ENCODE measurements at places on chromosomes 13 and 19.

- no peak for DNase-seq
These were observed 39.6 kb downstream of the C1QTNF9 start for GRCh38 chr13:24348797-24349515.

DNA sequence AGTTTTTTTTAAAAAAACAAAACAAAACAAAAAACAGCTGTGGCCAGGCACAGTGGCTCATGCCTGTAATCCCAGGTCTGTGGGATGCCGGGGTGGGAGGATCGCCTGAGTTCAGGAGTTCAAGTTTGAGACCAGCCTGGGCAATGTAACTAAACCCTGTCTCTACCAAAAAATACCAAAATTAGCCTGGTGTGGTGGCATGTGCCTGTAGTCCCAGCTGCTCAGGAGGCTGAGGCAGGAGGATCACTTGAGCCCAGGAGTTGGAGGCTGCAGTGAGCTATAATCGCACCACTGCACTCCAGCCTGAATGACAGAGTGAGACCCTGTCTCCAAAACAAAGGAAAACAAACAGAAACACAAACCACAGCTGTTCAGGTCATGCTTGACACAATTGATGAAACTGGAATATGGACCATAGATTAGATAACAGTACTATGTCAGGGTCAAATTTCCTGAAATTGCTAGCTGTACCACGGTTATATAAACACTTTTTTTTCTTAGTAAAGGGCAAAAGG is 6.9 kb upstream of the ANGPTL4 start:
- DNase-seq = no peak

DNA sequence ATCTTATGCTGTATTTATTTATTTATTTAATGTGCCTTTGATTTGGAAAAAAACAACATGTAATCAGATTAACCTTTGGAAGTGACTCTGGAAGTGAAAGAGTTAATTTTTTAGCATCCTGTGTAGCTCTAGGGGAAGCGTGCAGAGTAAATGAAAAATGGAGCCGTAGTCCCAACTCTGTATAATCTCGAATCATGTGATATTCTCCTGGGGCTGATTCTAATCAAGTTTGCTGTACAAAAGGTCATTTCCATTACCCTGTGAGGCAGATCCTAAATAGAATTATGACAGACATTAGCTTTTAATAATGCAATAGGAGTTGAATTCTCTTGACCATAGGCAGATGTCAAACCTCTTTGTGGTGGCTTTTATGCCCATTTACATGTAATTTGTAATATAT is 238.6 kb upstream of the CSNK1A1L start:
- DNase-seq = no peak

DNA sequence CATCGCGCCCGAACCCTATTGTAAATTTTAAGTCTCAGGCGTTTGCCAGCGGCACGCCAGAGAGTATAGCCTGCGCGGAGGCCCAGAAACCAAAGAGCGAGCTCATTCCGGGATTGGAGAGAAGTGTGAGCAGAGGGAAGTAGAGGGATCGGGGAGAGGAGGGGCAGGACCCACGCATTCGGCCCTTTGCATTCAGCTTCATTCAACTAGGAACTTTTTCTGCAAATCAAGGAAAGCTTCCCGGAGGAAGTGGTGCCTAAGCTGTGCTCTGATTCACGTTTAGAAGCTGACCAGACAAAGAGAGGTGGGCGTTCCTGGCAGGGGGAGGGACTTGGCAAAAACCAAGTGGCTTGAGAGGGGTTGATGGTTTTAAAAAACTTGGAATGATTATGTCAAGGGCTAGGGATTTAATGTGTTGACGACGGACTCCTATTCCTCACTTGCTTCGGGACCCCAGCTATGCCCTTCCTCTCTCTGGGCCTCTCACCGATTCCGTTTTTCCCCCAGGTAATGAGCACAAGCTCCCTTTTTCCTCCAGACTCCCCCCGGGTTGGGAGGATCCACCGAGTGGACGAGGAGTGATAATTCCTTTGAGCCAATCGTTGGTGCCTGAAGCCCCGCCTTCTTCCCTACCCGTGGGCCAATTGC is 811 bp upstream of the PRMT1 start:
- no peak for DNase-seq

DNA sequence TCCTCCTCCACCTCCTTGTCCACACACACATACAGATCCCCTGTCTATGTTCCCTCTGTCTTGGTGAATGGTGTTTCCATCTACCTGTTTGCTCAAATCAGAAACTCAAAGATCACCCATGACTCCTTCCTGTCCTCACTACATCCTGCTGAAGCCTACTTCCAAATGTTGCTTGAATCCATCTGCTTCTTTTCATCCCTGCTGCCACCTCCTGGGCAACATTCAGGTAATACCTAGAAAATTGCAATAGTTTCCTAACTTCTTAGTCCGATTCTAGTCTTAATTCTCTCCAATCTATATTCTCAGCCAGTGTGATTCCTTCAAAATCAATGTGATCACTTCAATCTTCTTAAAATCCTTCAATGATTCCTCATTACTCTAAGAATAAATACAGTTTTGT is 155.5 kb upstream of the STARD13 start:
- DNase-seq = no peak

DNA sequence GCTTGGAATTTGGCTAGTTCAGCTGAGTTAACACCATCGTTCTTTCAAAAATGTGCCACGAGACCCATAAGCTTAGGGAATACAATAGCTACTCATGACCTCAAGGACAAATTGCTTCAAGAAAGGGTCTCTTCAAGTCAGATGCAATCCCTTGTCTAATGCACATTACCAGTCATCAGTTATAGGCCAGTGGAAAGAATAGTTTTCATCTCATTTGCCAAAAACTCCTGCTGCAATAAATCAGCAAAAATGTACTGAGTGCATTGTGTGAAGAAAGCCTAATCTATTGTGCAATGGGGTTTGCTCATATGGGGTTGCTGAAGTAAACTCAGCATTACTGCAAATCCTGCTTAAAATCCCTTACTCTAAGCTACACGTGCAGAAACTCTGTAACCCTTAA is 208.3 kb upstream of the NBEA start:
- no peak for DNase-seq

- DNase-seq = no peak
These were observed 16.4 kb downstream of the CCDC124 start for GRCh38 chr19:17948931-17949930.

- DNase-seq = no peak
These were observed 2118.0 kb downstream of the PCDH9 start for GRCh38 chr13:65112123-65112522.

DNA sequence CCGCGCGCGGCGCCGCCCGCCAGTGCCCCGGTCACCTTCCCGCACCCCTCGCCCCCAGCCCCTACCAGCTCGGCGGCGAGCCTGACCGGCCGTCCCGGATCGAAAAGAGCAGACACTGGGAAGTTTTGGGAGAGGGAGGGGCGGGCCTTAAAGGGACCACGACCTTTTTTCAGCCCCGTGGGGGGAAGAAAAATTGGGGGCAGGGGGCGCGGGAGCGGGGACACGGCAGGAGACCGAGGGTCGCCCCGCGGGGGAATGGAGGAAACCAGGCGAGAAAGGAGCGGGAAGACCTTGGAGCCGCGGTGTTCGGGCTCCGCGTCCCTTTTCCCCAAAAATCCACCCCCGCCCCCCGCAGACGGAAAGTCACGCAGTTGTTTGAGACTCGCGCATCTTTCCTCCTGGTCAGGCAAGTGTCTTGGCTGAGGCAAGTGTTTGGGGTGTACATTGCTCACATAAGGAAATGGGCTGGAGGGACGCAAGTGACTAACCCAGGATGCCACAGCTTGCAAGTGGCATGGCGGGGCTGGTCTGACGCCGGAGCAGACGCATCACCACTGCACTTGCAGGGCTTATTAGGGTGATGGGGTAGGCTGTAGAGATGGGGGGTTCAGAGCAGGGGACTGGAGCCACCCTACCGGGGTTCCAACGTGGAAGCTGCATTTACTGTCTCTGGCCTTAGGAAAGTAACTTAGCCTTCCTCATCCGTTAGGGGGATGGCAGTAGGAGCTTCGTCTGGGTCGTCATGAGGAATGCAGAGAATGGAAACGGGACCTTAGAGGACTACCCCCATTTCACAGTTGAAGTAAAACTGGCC is 2.7 kb upstream of the HNRNPL start:
- DNase-seq = peak; percentile 36

DNA sequence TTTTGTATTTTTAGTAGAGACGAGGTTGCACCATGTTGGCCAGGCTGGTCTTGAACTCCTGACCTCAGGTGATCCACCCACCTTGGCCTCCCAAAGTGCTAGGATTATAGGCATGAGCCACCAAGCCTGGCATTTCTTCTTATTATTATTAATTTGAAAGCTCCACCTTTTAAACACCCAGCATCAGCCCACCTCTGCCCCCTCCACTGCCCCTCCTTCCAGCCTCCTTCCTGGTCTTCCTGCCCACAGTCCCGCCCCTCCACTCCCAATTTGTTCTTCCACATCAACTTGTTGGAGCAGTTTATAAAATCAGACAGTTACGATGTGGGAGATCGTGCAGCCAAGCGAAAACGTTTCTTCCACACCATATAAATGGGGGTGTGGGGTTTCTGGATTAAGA is 7.8 kb upstream of the CLIP3 start:
- DNase-seq = no peak

DNA sequence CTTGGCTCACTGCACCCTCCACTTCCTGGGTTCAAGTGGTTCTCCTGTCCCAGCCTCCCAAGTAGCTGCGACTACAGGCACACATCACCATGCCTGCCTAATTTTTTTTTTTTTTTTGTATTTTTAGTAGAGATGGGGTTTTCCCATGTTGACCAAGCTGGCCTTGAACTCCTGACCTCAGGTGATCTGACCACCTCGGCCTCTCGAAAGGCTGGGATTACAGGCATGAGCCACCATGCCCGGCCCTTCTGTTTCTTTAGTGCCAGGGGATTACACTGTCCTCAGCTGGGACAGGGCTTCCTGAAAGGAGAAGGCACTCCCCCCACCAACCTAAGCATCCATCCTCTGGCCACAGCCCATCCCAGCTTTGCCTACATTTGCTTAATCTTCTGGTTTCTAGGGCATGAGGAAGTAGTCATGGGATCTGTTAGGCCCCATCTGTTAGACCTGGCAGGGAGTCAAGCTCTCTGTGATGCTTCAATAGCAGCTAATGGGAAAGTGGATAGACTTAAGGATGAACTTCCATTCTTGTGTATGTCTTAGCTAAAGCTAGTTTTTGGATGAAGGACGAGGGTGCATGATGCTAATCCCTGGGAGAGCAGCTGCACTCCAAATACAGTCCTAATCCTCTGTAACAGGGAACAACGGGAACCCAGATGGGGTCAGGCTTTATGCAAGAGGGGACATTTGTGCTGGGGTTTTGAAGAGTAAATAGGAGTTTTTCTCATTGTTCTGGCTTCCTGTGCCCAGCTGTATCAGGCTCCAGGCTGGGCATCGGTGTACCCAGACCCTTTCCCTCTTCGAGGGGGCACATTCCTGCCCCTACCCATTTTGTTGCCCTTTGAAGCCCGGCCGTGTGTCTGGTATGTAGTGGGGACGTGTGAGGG is 2.6 kb downstream of the VAV1 start:
- DNase-seq = no peak

DNA sequence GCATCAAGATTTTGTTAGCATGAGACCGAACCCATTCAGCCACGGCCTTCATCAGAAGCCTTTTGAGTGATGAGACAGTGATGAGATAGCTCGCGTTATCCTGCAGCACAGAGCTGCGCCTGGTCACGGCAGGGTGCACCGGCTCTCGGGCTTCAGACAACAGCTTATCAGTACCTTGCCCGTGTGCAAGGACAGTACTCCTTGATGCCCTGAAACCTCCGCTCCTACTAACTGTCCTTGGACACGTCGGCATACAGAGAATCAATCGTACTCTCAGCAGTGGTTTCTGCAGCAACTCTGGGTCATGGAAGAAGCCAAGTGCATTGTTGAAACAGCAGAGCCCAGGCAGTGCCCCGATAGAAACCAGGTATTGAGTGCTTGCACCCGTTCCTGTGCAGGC is 40.7 kb downstream of the IRS2 start:
- no peak for DNase-seq

DNA sequence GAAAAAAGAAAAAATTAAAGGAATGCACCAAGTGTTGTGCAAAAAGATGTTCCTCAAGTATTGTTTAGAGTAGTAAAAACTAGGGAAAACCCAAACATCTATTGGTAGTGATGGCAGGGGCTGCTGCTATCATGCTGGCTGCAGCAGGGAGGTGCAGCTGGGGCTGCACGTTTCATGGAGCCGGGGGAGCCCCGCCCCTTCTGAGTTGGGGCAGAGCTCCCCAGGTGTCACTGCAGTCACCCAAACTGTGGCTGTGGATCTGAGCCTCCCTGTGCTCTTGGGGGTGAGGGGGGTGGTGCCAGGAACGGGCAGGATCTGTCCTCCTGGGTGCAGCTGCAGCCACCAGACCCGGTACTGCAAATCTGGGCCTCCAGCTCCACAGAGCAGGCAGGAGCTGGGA is 11.5 kb upstream of the UBE2S start:
- DNase-seq = no peak

- DNase-seq = no peak
These were observed 13.5 kb downstream of the CRYL1 start for GRCh38 chr13:20512042-20512683.

GRCh38 chr13:38103851-38104250 is 234.3 kb upstream of the TRPC4 start:
- DNase-seq = no peak

DNA sequence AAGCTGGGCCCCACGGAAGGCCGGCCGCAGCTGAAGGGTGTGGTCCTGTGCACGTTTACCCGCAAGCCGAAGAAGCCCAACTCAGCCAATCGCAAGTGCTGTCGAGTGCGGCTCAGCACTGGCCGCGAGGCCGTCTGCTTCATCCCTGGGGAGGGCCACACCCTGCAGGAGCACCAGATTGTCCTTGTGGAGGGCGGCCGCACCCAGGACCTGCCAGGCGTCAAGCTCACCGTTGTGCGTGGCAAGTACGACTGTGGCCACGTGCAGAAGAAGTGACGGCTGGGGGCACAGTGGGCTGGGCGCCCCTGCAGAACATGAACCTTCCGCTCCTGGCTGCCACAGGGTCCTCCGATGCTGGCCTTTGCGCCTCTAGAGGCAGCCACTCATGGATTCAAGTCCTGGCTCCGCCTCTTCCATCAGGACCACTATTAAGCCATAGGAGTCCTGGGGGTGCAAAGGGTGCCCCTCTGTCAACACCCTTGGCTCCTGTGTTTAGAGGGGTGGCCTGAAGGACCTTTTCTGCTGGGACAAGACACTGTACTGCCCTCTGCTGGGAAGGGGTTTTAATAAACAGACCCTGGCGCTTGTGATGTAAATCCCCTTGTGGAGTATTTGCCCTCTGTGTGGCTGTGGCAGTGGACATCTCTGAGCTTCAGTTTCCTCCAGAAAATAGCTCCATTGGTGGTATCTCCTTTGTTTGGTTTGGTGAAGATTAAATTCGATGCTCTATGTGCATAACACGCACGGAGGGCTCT is 1.9 kb downstream of the MRPS12 start:
- no peak for DNase-seq

- DNase-seq = no peak
These were observed 109.6 kb downstream of the VWA8 start for GRCh38 chr13:41851351-41851750.
